Progenitor cell of endocrine pancreas (in vitro differentiated cells): ENCODE measurements at places on chromosomes 4 and X. TPM values are rescaled to one million over a fixed set of nuclear protein-coding genes. Genes with fewer than 3 reads are reported as not detected.

GRCh38 chr4:110527156-110527555, 51.2 kb downstream of the ENPEP start:
- no peak for DNase-seq
- H3K27ac ChIP-seq: no peak overlapping the region
- H3K36me3 ChIP-seq: no peaks in the 10 kb centered on the region
- H3K27me3 ChIP-seq: no peaks in the 10 kb centered on the region

The SPANXD gene
- total RNA-seq: not detected in 2 replicates

- H3K4me1 ChIP-seq: no peaks in the 10 kb centered on the region
- H3K27me3 ChIP-seq: no peaks in the 10 kb centered on the region
- H3K4me3 ChIP-seq: no peak overlapping the region
- no peak for DNase-seq
Measured at GRCh38 chrX:63408050-63408449, 56.9 kb upstream of the SPIN4 start.

DNA sequence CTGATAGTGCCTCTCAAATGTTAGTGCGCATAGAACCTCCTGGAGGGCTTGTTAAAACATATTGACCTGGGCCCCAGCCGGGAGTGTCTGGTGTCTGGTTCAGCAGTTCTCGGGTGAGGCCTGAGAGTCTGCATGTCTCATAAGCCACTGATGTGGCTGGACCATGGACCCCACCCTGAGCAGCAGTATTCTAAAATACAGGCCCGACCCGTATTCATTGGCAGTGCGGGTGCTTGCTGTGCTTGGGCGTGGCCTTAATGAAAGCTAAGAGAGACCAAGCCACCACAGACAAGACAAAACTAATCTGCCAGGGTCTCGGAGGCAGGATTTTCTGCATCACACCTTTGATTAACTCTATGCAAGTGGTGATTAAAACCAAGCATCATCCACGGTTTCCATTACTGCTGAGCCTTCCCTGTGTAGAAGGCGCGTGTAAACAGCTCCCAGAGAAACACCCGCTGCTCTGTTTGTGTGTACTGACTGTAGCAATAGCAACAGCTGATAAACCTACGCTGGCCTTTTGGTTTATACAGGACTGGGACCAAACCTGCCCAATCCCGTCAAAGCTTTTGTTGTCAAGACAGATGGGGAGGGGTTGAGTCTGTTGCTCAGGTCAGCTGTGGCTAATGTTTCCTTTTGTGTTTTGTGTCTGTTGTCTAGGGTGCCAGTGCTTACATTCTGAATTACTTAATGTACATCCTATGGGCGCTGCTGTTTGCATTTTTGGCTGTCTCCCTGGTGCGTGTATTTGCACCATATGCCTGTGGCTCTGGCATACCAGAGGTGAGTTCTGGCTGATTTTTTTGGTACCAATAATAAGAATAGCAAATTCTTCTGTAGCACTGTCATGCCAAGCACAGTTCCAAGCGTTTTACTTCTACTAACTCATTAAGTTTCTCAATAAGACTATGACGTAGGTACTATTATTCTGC, 40.8 kb downstream of the CLCN4 start:
- peaks cover 13% of the 10 kb centered on the region for H3K36me3 ChIP-seq
- H3K4me1 ChIP-seq: peaks cover 2% of the 10 kb centered on the region
- DNase-seq: no peak
- no peaks in the 10 kb centered on the region for H3K27me3 ChIP-seq

GRCh38 chrX:154827194-154828015, 7.1 kb downstream of the SMIM9 start:
- H3K27ac ChIP-seq: no peak overlapping the region
- H3K27me3 ChIP-seq: no peaks in the 10 kb centered on the region
- no peak for DNase-seq
